Activated naive CD8-positive, alpha-beta T cell treated with anti-CD3 and anti-CD28 coated beads, Interleukin-2, amount 10 ng/mL, durations not matched to agents 7 days and 5 days (primary cell): ENCODE measurements at places on chromosomes 16 and 17. TPM values are rescaled to one million over a fixed set of nuclear protein-coding genes. Genes with fewer than 3 reads are reported as not detected.

DNA sequence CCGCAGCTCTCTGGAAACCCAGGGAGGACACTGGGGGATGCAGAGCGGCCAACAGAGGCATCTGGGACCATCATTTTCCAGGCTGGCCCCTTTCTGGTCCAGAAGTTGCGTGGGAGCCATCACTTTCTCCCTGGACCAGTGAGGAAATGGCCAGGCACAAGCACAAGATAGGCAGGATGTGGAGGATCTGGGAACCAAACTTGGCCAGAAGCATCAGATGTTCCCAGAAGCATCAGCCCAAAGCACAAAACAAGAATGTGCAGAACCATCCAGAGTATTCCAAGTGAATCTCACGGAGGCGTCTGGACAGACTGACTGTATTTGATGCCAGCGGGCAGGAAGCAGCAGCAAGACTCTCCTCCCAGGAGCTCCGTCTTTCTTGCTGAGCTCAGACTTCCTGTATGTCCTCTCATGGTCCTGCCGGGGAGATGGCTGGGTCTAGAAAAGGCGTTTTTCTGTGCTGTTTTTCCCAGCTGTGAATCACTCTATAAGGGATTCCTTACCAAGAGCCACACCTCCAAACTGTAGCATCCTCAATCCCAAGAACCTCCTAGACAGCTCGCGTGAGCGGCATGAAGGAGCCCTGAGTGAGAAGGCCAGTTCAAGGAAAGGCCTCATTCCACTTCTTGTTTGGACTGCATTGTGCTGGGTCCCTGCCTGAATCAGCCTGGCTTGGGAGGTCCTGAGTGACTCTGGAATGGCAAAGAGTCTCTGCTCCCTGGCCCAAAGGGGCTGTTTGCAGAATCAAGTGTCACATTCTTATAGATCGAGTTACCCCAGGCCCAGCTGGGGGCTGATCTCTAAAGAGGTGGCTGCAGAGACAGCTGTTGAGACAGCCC is 49.5 kb upstream of the MTSS2 start:
- no peak overlapping the region for H3K4me3 ChIP-seq
- H3K27me3 ChIP-seq, result no peaks in the 10 kb centered on the region
- H3K4me1 ChIP-seq, result peaks cover 33% of the 10 kb centered on the region
- H3K36me3 ChIP-seq, result peaks cover 10% of the 10 kb centered on the region
- peak overlapping the region; percentile 97 for H3K27ac ChIP-seq

MPP2 gene
- total RNA-seq, result 2.3 TPM

CCL4 gene
- total RNA-seq, result 14.8 TPM

DNA sequence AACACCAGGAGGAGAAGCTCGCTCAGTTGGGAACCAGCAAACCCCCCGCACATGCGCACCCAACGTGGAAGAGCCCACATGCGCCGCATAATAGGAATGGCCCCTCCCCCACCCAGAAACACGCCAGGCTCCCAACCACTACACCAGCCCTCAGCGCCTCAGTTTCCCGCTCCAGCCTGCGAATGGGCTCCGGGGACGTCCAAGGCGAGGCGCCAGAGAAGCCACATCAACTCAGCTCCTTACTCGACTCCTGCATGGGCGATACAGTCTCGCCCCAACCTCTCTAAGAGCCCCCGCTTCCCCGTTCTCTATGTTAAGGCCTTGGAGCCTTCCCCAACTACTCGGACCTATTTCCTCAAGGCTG is 504 bp downstream of the SRSF1 start:
- peak; percentile 66 for DNase-seq
- H3K4me3 ChIP-seq, result peak overlapping the region; percentile 98
- peaks cover 35% of the 10 kb centered on the region for H3K36me3 ChIP-seq
- peak overlapping the region; percentile 99 for H3K27ac ChIP-seq
- H3K27me3 ChIP-seq, result no peaks in the 10 kb centered on the region
- peaks cover 46% of the 10 kb centered on the region for H3K4me1 ChIP-seq

KRTAP4-1 gene
- total RNA-seq, result not detected

GRCh38 chr17:42249681-42250446 is 26.3 kb downstream of the STAT5B start:
- peaks cover 11% of the 10 kb centered on the region for H3K36me3 ChIP-seq
- no peak for DNase-seq
- H3K27ac ChIP-seq, result peak overlapping the region; percentile 86
- no peaks in the 10 kb centered on the region for H3K27me3 ChIP-seq

HSD17B1 gene
- 1.2 TPM for total RNA-seq

GRCh38 chr17:8188263-8188839 is 1.6 kb downstream of the BORCS6 start:
- no peaks in the 10 kb centered on the region for H3K27me3 ChIP-seq
- no peak overlapping the region for H3K4me3 ChIP-seq
- DNase-seq, result peak; percentile 44
- H3K4me1 ChIP-seq, result peaks cover 14% of the 10 kb centered on the region

TM4SF5 gene
- total RNA-seq, result not detected

DNA sequence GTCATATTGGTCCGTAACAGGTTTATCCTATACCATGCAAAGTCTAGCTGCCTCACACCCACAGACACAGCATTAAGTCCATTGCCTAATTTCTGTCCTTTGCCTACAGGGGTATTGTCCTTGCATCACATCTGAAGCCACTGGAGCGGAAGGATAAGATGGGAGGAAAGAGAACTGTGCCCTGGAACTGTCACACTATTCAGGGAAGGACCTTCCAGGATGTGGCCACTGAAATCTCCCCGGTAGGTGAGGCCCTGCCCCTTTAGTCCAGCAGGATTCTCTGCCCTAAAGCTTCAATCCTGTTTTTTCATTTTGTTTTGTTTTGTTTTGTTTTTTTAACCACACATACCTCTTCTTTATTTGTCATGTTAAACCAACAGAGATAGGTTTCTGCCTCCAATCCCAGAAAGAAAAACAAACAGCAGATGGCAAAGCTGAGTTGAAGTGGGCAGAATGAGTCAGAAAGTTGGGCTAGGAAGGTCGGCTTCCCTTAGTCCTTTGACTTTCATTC is 2.2 kb upstream of the EFTUD2 start:
- H3K4me1 ChIP-seq, result peaks cover 15% of the 10 kb centered on the region
- peaks cover 13% of the 10 kb centered on the region for H3K27me3 ChIP-seq
- no peak overlapping the region for H3K27ac ChIP-seq
- no peak overlapping the region for H3K4me3 ChIP-seq

DNA sequence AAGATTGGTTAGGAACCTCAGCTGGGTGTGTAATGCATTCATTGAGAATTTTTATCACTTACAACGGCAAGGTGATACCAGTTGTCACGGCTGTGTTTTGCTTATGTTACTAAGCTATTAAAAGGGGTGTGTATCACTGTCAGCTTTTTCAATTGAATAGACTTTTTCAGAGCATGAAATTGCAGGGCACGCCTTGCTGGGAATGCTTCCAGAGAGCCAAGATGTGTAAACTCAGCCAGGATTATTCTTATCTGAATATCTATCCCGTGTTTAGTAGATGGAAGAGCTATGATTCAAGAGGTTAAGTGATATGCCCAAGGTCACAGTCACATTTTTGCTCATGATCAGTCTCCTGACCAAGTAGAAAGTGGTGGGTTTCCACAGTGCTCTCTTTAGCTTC is 6.6 kb upstream of the TEKT3 start:
- H3K36me3 ChIP-seq, result no peaks in the 10 kb centered on the region
- H3K4me3 ChIP-seq, result no peak overlapping the region
- no peaks in the 10 kb centered on the region for H3K4me1 ChIP-seq
- no peak overlapping the region for H3K27ac ChIP-seq
- no peak for DNase-seq
- H3K27me3 ChIP-seq, result peaks cover 43% of the 10 kb centered on the region

FOXF1 gene
- total RNA-seq, result not detected

DNA sequence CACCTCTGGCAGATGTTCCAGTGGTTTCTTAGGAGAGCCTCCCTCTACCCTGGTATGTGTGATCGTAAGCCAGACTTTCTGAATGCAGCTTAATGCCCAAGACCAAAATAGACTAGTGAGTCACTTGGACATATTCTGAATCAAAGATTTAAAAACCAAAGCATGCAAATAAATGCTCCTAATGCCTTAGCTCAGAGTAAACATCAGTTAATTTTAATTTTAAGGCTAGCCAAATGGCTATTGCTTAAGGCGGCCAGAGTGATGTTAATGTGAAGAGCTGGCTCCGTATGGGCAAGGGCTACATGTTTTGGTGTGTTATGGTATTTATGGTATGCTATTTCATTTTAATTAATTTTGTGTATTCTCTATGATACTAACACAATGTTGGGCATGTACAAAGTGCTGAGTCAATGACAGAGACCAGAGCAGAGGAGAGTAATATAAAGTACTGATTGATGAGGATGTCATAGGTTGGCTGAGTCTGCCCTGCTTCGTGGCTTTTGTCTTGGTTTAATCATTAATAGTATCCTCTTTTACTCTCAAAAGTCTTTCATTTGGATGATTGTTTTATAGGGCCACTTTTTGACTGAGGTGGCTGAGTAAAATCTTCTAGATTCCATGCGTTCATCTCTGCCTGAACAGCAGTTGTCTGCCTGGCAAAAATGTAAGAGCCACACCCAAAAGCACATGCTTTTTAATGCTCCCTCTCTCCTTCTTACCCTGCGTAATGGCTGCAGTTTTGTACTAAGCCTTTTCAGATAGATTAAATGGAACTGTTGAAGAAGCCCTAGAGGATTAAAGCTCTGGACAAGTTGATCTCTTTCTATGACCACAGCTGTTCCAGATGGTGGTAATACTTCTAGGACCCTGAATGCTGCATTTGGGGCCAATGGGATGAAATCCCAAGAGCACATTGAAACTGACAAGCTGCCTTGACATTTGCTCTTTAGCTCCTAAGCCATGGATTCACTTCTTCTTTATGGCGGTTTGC is 59.6 kb downstream of the MAP2K6 start:
- no peak for DNase-seq
- no peak overlapping the region for H3K4me3 ChIP-seq
- H3K4me1 ChIP-seq, result peaks cover 8% of the 10 kb centered on the region
- peaks cover 3% of the 10 kb centered on the region for H3K36me3 ChIP-seq
- no peak overlapping the region for H3K27ac ChIP-seq

DNA sequence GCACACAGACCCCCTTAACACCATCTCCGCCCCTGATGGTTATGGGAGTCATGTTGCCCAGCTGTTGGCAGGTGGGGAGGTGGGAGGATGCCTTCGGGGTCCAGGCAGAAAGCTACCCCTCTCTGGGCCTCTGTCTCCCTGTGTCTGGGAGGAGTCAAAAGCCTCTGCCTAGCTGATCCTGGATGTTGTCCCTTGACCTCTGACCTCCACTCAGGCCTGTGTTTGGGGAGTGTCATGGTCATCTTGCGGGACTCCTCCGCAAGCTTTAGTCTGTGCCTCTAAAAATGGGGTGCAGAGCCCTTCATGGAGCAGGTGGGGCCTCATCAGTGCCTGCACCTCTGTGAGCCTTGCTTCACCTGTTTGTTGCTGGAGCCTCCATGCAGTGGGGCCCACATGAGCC is 3.8 kb downstream of the LLGL1 start:
- peaks cover 17% of the 10 kb centered on the region for H3K4me1 ChIP-seq
- DNase-seq, result no peak
- no peaks in the 10 kb centered on the region for H3K27me3 ChIP-seq
- H3K4me3 ChIP-seq, result no peak overlapping the region

GRCh38 chr17:19673623-19674022 is 25.1 kb downstream of the ALDH3A2 start:
- H3K27ac ChIP-seq, result no peak overlapping the region
- no peaks in the 10 kb centered on the region for H3K4me1 ChIP-seq
- no peak for DNase-seq
- H3K27me3 ChIP-seq, result no peaks in the 10 kb centered on the region
- no peak overlapping the region for H3K4me3 ChIP-seq

DNA sequence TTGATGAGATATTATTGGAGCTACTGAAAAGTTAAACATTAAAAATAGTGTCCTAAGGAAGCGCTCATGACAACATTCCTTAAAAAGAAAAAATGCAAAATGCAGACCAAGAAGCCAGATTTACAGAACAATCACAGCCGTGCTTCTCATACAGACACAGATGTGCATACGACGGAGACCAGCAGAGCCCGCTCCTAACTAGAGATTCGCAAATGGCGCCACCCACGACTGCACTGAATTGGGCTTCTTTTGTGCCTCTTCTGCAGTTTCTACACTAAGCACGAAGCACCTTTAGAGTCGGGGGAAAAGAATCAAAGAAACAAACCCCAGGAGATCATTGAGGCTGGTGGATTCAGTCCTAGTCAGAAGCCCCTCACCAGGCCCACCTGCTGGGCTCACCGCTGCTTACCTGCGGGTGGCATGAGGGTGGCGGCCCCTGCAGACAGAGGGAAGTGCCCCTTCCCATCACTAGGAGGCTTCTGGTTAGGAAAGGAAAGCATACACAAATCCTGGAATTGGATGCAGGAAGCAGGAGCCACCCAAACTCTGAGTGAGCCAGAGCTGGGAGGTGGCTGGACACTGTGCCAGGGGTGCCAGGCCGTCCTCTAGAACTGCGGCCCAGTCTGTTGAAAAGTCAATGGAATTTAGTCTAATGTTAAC is 64.9 kb upstream of the CHMP6 start:
- H3K4me1 ChIP-seq, result no peaks in the 10 kb centered on the region
- DNase-seq, result no peak
- no peaks in the 10 kb centered on the region for H3K27me3 ChIP-seq
- H3K36me3 ChIP-seq, result peaks cover 6% of the 10 kb centered on the region
- H3K4me3 ChIP-seq, result no peak overlapping the region
- H3K27ac ChIP-seq, result no peak overlapping the region

GRCh38 chr17:69173118-69173517 is 31.4 kb upstream of the ABCA6 start:
- no peak overlapping the region for H3K4me3 ChIP-seq
- no peaks in the 10 kb centered on the region for H3K4me1 ChIP-seq
- DNase-seq, result no peak
- H3K36me3 ChIP-seq, result no peaks in the 10 kb centered on the region
- no peak overlapping the region for H3K27ac ChIP-seq
- no peaks in the 10 kb centered on the region for H3K27me3 ChIP-seq

DNA sequence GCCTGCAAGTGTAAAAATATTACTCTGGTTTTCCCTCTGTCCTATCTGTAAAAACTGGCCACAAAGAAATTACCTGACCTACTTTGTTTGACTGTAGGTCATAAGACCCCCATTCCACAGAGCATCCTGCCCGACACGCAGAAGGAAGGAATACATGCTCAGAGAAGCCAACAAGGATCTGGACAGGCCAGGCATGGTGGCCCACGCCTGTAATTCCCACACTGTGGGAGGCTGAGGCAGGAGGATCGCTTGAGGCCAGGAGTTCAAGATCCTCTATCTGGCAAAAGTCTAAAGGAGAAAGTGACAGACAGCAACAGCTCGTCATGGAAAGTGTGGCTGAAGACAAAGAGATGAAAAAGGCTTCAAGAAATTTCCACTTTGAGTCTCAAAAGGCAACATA is 78.2 kb upstream of the RNU2-1 start:
- H3K4me1 ChIP-seq, result peaks cover 3% of the 10 kb centered on the region
- H3K27me3 ChIP-seq, result no peaks in the 10 kb centered on the region
- no peak overlapping the region for H3K4me3 ChIP-seq
- H3K36me3 ChIP-seq, result no peaks in the 10 kb centered on the region

GRCh38 chr16:73383195-73383987 is 335.5 kb upstream of the ZFHX3 start:
- H3K4me3 ChIP-seq, result no peak overlapping the region
- no peak overlapping the region for H3K27ac ChIP-seq
- no peak for DNase-seq
